ENCODE measurements at places on chromosomes 7 and 10. TPM values are rescaled to one million over a fixed set of nuclear protein-coding genes. Genes with fewer than 3 reads are reported as not detected.

TEX36 gene
- not detected for total RNA-seq

GBX1 gene
- total RNA-seq = not detected

DNAJC12 gene
- 49.8 TPM for total RNA-seq

NACAD gene
- total RNA-seq = 1.2 TPM

BICC1 gene
- 35.5 TPM for total RNA-seq

SIRT1 gene
- 35.5 TPM for total RNA-seq

FAM237B gene
- total RNA-seq = not detected

HOXA13 gene
- total RNA-seq = 0.16 TPM

CYP17A1 gene
- total RNA-seq = not detected

HK1 gene
- total RNA-seq = 57.4 TPM

ANKRD1 gene
- 0.66 TPM for total RNA-seq

LHPP gene
- total RNA-seq = 17.0 TPM

HKDC1 gene
- total RNA-seq = not detected

APBB1IP gene
- 6.2 TPM for total RNA-seq

SVIL gene
- 69.5 TPM for total RNA-seq

OR2F1 gene
- not detected for total RNA-seq

SLC16A9 gene
- 0.33 TPM for total RNA-seq

MYPN gene
- total RNA-seq = not detected

ANKRD2 gene
- total RNA-seq = not detected

GRID1 gene
- total RNA-seq = 8.5 TPM

ENTPD1 gene
- 17.4 TPM for total RNA-seq

VWC2 gene
- 0.16 TPM for total RNA-seq

ETV1 gene
- total RNA-seq = 10.1 TPM

PALD1 gene
- 7.5 TPM for total RNA-seq

MSMB gene
- total RNA-seq = 4.0 TPM

TMEM213 gene
- total RNA-seq = 0.88 TPM

TMEM196 gene
- not detected for total RNA-seq

OR2A42 gene
- 0.15 TPM for total RNA-seq

VIM gene
- total RNA-seq = 8,681 TPM

HOXA3 gene
- total RNA-seq = 6.4 TPM

TMEM26 gene
- total RNA-seq = not detected

NEURL1 gene
- 1.5 TPM for total RNA-seq

GPC2 gene
- 1.4 TPM for total RNA-seq

PDIA4 gene
- total RNA-seq = 101 TPM

LRRTM3 gene
- total RNA-seq = not detected

CC2D2B gene
- 0.96 TPM for total RNA-seq

EPDR1 gene
- 8.2 TPM for total RNA-seq

TAS2R38 gene
- total RNA-seq = not detected

CLRN3 gene
- not detected for total RNA-seq

SLC26A5 gene
- 3.6 TPM for total RNA-seq

MEST gene
- 95.7 TPM for total RNA-seq

GRM3 gene
- total RNA-seq = not detected

H2BK1 gene
- total RNA-seq = not detected

IFIT1B gene
- total RNA-seq = not detected

ADCYAP1R1 gene
- total RNA-seq = 2.6 TPM

RTKN2 gene
- 0.98 TPM for total RNA-seq

PLEKHS1 gene
- total RNA-seq = 30.0 TPM

INMT gene
- total RNA-seq = 7.8 TPM

NRCAM gene
- 3.3 TPM for total RNA-seq

CH25H gene
- 2.0 TPM for total RNA-seq

TMEM270 gene
- total RNA-seq = not detected

NKX1-2 gene
- not detected for total RNA-seq

MOGAT3 gene
- not detected for total RNA-seq

FFAR4 gene
- 2.9 TPM for total RNA-seq

TRIM74 gene
- total RNA-seq = 0.88 TPM

SLC26A4 gene
- total RNA-seq = 0.48 TPM

CADPS2 gene
- 12.3 TPM for total RNA-seq

FAM13C gene
- 13.9 TPM for total RNA-seq

PLPP4 gene
- not detected for total RNA-seq
